ENCODE measurements at places on chromosomes 7 and 10.

GRCh38 chr7:92609921-92610518, 19.8 kb upstream of the FAM133B start:
- no peak for DNase-seq

DNA sequence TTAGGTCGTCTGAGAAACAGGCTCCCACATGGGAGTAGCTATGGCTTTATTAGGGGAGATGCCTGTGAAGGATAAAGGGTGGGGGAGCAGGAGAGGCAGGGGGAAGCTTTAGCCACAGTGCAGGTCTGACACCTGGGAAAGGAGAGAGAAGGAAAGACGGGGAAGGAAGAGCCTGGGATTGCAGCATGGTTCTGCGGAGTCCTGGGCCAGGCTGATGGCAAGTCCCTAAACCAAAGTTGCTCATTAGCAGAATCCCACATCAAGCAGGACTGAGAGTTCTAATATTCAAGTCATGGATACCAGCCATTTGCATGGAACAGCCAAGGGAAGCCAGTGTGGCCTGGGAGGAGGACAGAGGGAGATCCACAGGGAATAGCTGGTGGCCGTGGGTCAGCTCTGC, 414.8 kb downstream of the RPS24 start:
- DNase-seq = no peak

DNA sequence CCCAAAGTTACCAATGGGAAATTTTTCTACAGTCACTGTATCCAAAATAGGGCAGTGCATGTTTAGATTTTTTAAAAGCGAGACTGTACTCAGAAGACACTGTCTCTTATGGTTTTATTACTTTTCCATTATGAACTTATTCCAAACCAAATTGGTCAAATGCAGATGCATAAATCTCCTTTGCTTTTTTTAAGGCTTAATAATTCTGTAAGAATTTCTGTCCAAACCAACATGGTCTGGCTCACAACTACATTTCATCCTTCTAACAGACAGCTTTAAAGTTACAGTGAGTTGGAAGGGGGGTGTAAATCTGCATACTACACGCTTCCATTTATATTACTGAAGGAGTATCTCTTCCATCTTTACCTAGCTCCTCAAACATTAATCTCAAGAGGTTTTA, 199.2 kb downstream of the SLC25A13 start:
- no peak for DNase-seq

DNA sequence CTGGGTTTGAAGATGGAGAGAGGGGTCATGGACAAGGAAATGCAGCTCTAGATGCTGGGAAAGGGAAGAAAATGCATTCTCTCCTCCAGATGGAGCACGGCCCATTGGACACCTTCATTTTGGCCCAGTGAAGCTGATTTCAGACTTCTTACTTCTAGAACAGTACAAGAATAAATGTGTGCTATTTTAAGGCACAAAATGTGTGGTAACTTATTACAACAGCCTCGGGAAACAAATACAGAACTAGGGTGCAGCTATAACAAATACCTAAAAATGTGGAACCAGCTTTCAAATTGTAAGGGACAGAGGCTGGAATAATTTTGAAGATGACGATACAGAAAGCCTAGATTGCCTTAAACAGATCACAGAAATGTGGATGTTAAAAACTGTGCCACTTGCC, 54.1 kb downstream of the CYTH3 start:
- DNase-seq = no peak

DNA sequence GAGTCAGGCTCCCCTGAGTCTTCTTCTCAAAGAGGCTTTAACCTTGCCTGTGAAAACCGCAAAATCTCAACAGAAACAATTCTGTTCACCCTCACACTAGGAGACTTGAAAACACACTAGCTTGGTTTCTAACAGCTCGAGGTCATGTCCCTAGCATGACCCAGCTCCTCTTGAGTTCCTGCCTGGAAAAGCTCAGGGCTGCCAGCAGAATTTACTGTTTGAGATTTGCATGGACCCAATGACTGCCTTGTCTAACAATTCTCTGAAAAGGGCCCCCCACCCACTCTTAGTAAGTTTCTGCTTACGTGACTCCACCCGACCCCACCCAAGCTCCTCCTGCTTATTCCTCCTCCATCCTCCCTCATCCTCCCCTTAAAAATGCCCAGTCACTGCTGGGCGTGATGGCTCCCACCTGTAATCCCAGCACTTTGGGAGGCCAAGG, 85.1 kb upstream of the KMT2C start:
- no peak for DNase-seq

DNA sequence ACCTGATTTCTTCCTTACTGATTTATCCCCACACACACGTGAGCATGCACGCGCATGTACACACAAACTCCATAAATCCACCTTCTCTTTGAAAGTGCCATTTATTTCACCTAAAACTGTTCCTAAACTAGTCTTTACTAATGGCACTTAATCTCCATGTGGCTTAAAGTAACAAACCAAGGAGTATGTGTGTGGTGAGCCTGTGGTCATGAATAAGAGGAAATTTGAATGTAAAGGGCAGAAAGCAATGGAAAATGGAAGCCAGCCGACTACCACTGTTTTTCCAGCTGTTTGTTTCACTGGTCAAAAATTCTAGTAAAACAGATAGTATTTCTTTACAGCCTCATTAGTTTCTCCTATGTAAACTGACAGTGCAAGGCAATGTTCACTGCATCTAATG, 23.8 kb downstream of the SEMA3C start:
- DNase-seq = no peak

GRCh38 chr7:159025161-159025779, 119.4 kb downstream of the VIPR2 start:
- no peak for DNase-seq

GRCh38 chr7:115221456-115221855, 299.6 kb downstream of the MDFIC start:
- DNase-seq = no peak

GRCh38 chr10:126580873-126581647, 89.4 kb downstream of the C10orf90 start:
- DNase-seq = no peak

DNA sequence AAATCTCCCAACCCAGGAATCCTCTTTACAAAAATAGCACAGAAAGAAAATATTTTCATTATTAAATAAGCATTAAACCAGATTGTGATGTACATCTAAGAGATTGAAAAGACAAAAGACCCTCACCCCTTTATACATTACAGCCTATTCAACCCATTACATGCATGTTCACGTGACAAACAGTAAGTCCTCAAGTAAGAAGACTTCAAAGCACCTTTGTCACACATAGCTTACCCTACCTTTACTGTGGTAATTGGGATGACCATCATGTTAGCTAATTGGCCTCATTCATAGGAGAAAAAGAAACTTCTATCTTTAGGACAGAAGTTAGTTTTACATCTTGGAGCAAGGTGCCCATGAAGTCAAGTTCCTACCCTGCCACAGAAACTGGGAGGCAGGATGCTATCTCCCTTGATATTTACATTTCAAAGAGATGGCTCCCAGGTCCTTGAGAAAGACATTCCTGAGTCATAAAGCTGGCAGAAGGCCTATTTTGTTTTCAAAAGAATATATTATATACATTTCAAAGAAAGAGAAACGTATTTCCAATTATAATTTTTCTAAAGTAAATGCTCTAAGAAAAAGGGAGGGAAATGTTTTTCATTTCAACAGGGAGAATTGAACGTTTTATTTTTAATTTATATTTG, 48.1 kb downstream of the GNAI1 start:
- no peak for DNase-seq

GRCh38 chr7:2231992-2232765, 566 bp downstream of the MAD1L1 start:
- DNase-seq = no peak

DNA sequence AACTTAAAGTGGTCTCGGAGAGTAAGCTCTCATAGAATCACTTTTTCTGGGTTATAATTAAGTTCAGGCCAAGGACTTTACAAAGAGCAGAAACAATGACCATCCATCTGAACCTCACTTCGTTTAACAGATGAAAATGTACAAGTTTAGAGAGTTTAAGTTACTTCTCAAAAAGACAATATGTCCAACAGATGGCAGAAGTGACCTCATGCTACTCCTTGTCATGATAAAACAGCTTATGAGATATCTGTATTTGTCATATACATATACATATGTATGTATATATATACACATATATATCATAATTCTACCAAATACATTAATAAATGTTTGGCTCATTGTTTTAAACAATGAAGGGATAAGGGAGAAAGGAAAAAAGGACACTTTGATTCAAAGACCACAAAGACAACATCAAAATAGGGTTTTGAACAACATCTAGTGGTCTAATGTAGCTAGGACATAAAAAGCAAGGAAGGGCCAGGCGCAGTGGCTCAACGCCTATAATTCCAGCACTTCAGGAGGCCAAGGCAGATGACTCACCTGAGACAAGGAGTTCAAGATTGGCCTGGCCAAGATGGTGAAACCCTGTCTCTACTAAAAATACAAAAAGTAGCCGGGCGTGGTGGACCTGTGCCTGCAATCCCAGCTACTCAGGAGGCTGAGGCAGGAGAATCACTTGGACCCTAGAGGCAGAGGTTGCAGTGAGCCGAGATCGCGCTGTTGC, 17.8 kb downstream of the NAPEPLD start:
- no peak for DNase-seq

GRCh38 chr7:46996972-46997371, 584.9 kb downstream of the TNS3 start:
- no peak for DNase-seq

- no peak for DNase-seq
Observed at GRCh38 chr7:70492625-70493024, 639.3 kb upstream of the GALNT17 start.

- DNase-seq = no peak
Observed at GRCh38 chr7:155722118-155722517, 77.7 kb downstream of the RBM33 start.

DNA sequence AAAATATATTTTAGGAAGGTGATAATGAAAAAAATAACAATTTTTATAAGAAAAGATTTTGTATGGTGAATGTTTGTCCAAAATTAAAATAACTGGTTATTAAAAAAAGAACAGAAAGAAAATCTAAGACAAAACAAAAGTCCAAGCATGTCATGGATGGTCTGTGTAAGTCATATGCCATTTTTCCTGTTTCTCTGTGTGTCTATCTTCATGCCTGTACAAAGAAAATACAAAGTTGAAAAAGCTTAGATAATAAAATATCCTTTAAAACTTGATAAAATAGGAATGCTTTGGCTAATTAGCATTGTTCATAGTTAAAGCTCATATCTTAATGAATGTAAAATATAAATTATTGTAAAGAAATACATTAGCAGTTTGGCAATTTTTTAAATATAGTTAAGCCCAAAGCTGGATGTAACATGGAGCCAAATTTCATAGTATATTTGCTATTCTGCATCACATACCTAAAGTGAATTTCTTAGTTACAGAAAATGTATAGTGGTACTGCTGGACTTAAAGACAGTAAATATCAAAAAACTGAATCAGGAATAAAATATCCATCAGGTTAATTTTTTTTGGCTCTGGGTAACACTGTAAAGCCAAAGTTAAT, 661.1 kb downstream of the PCDH15 start:
- no peak for DNase-seq

Measured in esophagus squamous epithelium (tissue), 5 donors.